ENCODE measurements at places on chromosomes 6 and 20.

GRCh38 chr6:61887423-61887822 is 398.6 kb downstream of the KHDRBS2 start:
- peak; percentile 1 for DNase-seq

- no peak for DNase-seq
Measured at GRCh38 chr20:41179961-41180360, 42.6 kb downstream of the PLCG1 start.

- DNase-seq = no peak
Measured at GRCh38 chr6:136859430-136859829, 37.0 kb downstream of the PEX7 start.

DNA sequence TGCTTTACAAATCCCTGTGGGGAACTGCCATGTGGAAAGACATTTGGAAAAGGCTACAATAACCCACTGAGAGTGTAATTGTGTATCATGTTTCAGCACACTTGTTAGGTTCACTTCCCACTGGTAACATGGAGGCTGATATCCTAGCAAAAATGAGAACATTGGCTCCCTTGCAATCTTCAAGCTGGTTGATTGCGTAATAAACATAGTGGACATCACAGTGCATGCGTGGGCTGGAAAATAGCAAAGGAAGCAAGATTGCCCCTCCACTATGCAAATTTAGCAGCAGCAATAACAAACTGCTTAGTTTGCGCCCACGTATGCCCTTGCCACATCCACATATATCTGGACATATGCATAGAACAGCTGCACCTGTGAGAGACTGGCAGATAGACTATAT is 410.2 kb downstream of the MEI4 start:
- DNase-seq = no peak

DNA sequence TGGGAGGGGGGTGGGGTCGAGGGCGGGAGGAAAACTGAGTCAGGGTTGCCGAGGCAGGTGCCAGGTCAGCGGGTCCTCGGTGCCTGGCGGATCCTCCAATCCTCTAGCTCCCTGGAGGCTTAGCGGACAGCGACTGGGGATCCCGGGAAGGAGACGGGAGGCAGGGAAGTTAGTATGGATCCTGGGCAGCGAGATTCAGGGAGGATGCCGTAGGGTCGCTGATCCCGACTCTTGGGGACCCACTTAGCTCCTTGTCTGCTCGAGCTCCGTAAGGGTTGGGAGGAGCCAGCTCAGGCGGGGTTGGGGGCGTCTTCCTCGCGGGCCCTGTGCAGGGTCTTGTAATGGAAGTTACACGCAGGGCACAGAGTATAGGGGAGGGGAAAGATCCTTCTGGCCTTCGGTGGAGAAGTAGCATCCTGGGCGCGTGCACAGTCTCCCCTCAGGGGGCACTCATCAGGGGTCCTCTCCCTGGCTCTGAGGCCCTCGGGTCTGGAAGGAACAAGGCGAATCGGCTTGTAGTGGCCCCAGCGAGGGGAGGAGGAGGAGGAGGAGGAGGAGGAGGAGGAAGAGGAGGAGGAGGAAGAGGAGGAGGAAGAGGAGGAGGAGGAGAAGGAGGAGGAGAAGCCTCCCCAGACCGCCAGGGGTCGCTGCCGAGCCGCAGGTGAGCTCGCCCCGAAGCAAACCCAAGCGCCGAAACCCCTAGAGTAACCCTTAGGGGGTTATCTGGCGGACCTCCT is 6.4 kb upstream of the SLC12A5 start:
- peak; percentile 51 for DNase-seq

GRCh38 chr20:46200582-46201570 is 82.8 kb downstream of the CD40 start:
- DNase-seq = no peak

GRCh38 chr20:57434390-57434700 is 43.1 kb downstream of the RBM38 start:
- DNase-seq = no peak

GRCh38 chr20:433300-433975 is 25.3 kb downstream of the RBCK1 start:
- DNase-seq = peak; percentile 84

- peak; percentile 67 for DNase-seq
Measured at GRCh38 chr20:14919501-14920081, 582.2 kb upstream of the FLRT3 start.

GRCh38 chr6:146943664-146944063 is 260.6 kb upstream of the STXBP5 start:
- DNase-seq = no peak

DNA sequence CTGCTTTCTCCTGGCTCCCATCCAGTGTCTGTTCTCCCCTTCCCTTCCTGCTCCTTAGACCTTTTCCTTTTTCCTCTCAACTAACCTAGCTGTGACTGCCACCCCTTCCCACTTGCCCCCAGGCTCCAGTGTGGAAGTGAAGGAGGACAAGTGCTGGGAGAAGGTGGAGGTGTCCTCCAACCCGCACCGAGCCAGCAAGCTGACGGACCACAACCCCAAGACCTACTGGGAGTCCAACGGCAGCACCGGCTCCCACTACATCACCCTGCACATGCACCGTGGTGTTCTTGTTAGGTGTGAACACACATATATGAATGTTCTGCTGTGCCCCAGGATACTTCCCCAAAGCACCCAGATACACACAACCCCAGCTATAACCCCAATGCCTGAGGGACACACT is 18.5 kb downstream of the CUL9 start:
- DNase-seq = no peak

DNA sequence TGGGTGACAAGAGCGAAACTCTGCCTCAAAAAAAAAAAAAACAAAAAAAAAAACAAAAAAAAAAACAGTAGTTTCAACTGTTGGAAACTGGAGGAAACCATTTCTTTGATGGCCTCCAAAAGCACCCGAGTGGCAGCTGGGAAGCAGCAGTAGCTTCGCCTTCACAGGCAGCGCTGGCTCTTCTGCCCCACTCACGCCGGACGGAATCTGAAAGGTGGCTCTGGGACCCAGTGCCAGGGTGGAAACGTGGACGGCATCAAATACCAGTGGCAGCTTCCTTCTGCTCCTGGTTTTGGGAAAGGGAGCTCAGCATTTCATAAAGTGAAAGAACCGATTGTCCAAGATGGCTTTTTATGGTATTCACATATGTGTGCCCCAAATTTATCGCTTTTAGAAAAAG is 159.4 kb downstream of the SMOC2 start:
- DNase-seq = no peak

GRCh38 chr6:39218868-39219567 is 10.3 kb downstream of the KCNK5 start:
- DNase-seq = peak; percentile 23

DNA sequence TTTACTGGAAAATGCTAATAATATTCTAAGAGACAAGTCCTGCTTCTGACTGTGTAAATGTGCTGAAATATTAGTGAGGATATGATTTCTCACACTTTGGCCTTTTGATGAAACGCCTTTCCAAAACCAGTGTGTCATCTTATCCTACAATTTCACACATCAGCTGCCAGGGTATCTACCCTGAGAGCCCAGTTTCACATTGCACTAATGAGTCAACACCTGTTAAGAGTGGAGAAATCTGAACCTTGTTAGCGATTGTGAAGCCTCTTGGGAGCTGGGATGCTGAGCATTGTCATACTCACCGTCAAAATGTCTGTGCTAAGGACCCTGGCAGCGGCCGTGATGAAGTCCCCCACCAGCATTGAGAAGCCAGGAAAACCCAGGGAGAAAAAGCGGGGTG is 166.0 kb downstream of the RALGAPA2 start:
- peak; percentile 52 for DNase-seq

DNA sequence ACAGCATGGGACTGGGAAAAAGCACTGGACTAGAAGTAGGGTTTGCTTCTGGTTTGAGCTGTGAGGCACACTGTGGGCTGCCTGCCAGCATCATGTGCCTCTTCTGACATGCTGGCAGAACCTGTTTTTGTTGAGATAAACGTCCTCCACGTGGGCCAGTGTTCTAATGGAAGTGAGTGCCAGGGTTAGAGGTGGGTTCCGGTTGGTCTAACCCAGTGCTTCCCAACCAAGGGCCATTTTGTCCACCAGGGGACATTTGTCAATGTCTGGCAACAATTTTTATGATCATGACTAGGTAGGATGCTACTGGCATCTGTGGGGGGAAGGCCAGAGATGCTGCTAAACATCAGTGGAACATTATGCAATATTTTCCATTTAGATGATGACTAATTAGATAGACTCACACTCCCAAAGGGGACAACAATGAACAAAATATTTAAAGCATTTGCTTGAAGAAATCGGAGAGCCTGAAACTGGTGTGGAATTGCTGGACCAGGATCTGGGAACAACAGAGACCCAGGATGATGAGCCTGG is 7.8 kb upstream of the APMAP start:
- DNase-seq = peak; percentile 59

GRCh38 chr6:168885751-168886742 is 367.6 kb downstream of the THBS2 start:
- no peak for DNase-seq

- DNase-seq = no peak
Measured at GRCh38 chr6:125316621-125317020, 14.9 kb upstream of the HDDC2 start.

DNA sequence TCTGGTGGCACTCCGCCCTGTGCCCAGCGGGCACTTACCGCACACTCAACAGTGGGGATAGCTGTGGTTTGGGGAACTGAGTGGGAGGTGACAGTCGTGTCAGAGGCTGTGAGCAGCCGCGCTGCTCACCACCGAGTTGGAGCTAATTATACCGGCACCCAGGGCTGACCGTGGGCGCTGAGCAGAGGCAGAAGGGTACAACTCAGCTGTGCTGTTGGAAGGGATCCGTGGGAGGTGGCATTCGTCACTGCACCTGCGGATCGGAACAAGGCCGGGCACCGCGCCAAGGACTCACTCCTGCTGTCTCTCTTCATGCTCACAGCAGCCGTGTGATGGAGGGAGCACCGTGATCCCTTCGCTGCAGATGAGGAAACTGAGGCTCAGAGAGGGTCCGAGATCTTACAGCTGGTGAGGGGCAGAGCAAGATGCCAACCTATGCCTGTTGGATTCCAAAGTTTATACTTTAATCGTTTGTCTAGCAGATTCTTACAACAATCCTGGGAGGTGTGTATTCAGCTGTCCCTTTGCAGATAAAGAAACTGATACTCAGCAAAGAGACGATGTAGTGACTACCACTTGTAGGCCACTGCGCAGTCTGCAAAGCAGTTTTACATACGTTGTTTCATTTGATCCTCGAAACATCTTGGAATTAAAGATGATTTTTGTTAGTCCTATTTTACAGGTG is 713 bp upstream of the ELMO2 start:
- peak; percentile 75 for DNase-seq

- no peak for DNase-seq
Measured at GRCh38 chr20:34529742-34530141, 13.5 kb downstream of the DYNLRB1 start.

DNA sequence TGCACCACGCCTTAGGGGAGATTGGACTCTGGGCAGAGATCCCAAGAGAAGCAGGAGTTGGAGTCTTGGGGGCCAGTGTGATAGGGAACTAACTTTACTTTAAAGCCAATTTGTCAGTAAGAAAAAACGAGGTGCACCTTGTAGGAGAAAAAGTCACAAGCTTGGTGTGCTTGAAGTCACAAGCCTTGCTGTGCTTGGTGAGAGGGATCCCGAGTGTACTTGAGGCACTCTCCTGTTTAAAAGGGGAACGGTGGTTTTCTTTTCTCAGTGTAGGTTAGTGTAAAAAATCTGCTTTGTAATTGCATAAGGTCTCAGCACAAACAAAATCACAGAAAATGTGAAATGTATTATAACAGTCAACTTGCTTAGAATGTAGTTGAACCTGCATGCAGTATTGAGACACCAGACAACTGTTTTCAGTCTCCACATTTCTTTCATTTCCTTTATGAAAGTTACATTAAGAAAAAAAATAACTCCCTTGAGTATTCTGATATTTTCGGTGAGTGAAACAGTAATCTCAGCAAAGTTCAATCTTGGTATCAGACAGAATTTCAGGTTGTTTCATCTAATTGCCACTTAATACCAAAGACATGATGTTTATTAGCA is 111.1 kb upstream of the DUSP22 start:
- DNase-seq = no peak
